Stimulated activated CD8-positive, alpha-beta memory T cell treated with anti-CD3 and anti-CD28 coated beads, Interleukin-4, amount 100 ng/mL, for 1 hour (primary cell): ENCODE measurements at places on chromosomes 7 and 10.

- no peak for DNase-seq
Observed at GRCh38 chr7:151460474-151460855, 20.5 kb upstream of the CRYGN start.

- DNase-seq = no peak
Observed at GRCh38 chr10:83724471-83725241, 414.7 kb upstream of the GHITM start.

DNA sequence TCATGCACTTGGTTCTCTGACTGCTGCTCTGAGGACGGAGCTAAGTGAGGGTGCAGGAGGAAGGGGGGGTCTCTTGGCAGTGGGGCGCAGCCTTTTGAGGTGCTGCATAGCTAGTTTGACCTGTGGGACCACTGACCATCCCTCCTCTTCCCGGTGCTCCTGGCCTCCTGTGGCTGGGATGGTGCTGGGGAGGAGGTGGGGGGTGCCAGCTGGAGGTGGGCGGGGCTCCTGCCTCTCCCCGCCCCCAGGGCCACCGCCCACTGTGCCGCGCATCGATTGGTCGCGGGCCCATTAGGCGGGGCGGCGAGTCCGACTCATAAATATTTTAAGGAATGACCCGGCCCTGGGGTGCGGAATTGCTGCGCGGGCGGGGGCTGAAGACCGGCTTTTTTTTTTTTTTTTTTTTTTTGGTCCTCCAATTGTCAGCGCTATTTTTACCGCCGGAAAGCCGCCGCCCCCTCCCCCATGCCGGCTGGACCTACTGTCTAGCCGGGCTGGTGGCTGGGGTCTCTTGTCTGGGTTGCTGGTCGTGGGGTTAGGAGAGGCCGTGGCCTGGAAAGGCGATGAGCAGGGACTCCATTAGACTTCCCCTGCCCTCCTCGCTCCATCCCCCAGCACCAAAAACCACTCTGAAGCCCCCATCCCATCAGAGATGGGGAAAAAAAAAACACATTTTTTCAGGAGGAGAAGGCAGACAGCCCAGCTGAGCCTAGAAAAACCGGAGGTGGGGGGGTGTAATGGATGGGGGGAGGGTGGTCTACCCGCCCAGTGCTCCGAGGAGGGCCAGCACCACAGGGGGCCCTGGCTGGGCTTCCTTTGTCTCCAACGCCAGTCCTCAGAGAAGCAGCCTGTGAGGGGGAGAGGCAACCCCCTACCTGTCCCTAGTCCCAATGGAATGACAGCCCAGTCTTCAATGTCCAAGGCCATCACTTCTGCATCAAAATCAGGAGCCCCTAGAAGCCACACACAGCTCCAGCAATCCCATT lies 6.4 kb downstream of the SH2B2 start:
- DNase-seq = no peak

DNA sequence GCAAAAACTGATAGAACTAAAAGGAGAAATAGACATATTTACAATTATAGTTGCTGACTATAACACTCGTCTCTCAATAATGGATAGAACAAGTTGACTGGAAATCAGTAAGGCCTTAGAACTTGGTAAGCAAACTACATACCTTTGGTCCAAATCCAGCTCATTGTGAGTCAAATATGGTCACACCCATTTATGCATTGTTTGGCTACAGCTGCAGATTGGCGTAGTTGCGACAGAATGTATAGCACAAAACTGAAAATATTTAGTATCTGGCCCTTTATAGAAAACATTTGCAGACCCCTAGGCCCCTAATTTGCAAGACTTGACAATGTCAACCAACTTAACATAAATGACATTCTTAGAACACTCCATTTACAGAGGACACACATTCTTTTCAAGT lies 103.6 kb upstream of the EGR2 start:
- DNase-seq = no peak

GRCh38 chr7:38658921-38659320 lies 27.7 kb upstream of the AMPH start:
- DNase-seq = no peak
